ENCODE measurements at places on chromosomes 7 and 10. TPM values are rescaled to one million over a fixed set of nuclear protein-coding genes. Genes with fewer than 3 reads are reported as not detected.

Gene TRIM4
- total RNA-seq = 26.6 TPM

Gene ZNF488
- 13.3 TPM for total RNA-seq

Gene TRIM56
- 12.8 TPM for total RNA-seq

Gene UBTD1
- total RNA-seq = 19.4 TPM

Gene NRCAM
- total RNA-seq = 73.8 TPM

Gene CYP3A4
- total RNA-seq = not detected

Gene PLXNA4
- total RNA-seq = 1.9 TPM

Gene CLRN3
- not detected for total RNA-seq

Gene SH2D4B
- 0.03 TPM for total RNA-seq

Gene ANKRD61
- total RNA-seq = 0.75 TPM

Gene CFAP46
- 1.4 TPM for total RNA-seq

Gene PPP1R17
- not detected for total RNA-seq

Gene FLNC
- total RNA-seq = 4.1 TPM

Gene CTTNBP2
- total RNA-seq = 0.53 TPM

Gene C7orf33
- not detected for total RNA-seq

Gene OR2A7
- total RNA-seq = not detected

Gene ANKRD2
- total RNA-seq = 4.7 TPM

Gene WDR37
- total RNA-seq = 7.7 TPM

Gene WNT8B
- 0.03 TPM for total RNA-seq

Gene RAMP3
- not detected for total RNA-seq

Gene NYAP1
- 2.3 TPM for total RNA-seq

Gene DIP2C
- total RNA-seq = 9.4 TPM

Gene NUDT13
- 2.5 TPM for total RNA-seq

Gene VWDE
- 0.63 TPM for total RNA-seq

Gene ADCYAP1R1
- total RNA-seq = 0.09 TPM

Gene EPO
- not detected for total RNA-seq

Gene TCERG1L
- not detected for total RNA-seq

Gene AMZ1
- total RNA-seq = 0.06 TPM

Gene ABI1
- 60.0 TPM for total RNA-seq

Gene CAPZA2
- 116 TPM for total RNA-seq

Gene INA
- total RNA-seq = 31.4 TPM

Gene OR2A42
- total RNA-seq = not detected

Gene ADRA2A
- total RNA-seq = 0.02 TPM

All from A549 treated with CORT108297 at 1 μM for 4 hours (cell line).